ELR (cell line): ENCODE measurements at places on chromosomes 5 and 9.

DNA sequence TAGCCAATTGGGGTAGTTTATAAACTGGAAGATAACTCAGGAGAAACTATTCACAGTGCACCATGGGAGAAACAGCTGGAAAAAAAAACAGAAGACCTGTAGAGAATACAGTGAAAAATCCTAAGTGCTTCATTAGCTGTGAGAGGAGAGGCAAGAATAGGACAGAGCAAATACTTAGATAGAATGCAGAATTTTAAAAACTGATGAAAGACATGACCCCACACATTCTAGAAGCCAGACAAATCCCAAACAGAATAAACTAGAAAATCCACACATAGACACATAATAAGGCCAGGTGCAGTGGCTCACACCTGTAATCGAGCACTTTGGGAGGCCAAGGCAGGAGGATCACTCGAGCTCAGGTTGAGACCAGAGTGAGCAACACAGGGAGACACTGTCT, 7.5 kb upstream of the FAM151B start:
- DNase-seq = no peak

GRCh38 chr9:38026021-38026809, 42.8 kb downstream of the SHB start:
- peak; percentile 99 for DNase-seq

GRCh38 chr5:1745123-1745795, 54.4 kb downstream of the MRPL36 start:
- no peak for DNase-seq

- DNase-seq = no peak
These were observed 1.7 kb upstream of the ACSL6 start for GRCh38 chr5:132013006-132013689.

DNA sequence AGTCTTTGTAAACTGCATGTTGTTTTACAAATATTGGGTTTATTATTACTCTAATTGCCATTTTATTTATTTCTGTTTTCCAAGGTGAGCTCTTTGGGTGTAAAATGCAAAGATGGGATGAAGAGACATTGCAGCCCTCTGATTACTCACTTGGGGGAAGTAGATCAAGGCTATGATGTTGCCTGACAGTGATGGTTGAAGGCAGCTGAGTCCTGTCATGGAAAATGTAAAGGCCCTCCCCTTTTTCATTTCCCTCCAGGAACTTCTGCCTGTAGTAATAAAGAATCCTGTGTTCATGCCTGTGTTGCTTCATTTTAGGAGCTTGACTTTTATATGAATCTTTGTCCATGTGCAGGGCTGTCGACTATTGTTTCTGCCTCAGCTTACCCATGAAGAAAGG, 605.4 kb upstream of the CLINT1 start:
- DNase-seq = no peak

- DNase-seq = peak; percentile 38
These were observed 555.5 kb downstream of the CDH9 start for GRCh38 chr5:26482810-26483375.

- peak; percentile 31 for DNase-seq
These were observed 4.2 kb downstream of the BARX1 start for GRCh38 chr9:93950619-93951601.
